ENCODE measurements at places on chromosomes 4 and X.
A peak's percentile ranks its signal among the peaks of the same experiment; 100 is the strongest.

- DNase-seq, result no peak
These were observed 1.7 kb downstream of the PDGFRA start for GRCh38 chr4:54230484-54231418.

DNA sequence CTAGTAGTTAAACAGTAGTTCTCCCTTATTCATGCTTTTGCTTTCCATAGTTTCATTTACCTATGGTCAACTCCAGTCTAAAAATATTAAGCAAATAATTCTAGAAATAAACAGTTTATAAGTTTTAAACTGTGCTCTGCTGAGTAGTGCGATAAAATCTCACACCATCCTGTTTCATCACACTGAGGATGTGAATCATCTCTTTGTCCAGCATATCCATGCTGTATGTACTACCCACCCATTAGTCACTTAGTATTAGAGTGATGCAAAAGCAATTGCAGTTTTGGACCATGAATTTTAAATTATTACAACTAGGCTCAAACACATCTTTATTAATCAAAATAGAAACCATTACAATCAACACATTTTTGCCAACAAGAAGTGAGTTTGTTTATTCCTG lies 187.4 kb downstream of the TEX13C start:
- no peak for DNase-seq

DNA sequence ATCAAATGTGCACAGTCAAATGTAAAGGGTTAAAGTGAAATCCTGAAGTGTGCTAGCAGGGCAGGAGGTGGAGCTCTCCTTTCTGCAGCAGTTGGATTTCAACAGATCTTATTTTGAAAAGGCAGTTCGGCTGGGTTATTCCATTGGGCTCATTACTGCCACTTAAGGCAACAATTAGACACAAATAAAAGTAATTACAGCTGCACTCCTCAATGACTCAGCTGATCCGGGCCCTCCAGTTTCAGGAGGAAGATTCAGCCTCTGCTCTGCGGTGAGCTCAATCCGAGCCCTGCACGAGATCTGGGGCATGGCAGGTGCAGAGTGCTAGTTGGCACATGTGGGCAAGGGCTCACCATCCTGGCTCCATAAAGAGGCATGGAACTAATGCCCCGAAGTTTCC lies 85.4 kb downstream of the PHKA2 start:
- DNase-seq, result no peak

- DNase-seq, result no peak
These were observed 11.0 kb upstream of the CXCL2 start for GRCh38 chr4:74109870-74110605.

DNA sequence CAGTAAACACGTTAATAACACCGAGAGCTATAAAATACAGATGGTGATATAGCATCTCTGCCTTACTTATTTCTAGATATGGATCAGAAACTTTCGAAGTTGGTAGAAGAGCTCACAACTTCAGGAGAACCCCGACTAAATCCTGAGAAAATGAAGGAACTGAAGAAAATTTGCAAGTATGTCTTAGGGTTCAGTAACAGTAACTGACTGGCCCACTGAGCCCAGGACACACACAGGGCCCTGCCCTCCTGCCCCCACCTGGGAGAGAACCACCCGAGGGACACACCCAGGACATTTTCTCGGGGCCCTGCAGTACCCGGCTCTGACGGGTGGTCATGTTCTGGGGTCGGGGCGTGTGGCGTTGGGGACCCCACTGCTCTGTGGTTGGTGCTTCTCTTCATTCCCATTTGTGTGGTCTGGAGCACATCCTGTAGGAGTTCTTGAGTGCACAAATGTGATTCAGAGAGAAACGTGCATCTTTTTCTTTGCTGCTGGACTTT lies 1.1 kb downstream of the UVSSA start:
- no peak for DNase-seq

DNA sequence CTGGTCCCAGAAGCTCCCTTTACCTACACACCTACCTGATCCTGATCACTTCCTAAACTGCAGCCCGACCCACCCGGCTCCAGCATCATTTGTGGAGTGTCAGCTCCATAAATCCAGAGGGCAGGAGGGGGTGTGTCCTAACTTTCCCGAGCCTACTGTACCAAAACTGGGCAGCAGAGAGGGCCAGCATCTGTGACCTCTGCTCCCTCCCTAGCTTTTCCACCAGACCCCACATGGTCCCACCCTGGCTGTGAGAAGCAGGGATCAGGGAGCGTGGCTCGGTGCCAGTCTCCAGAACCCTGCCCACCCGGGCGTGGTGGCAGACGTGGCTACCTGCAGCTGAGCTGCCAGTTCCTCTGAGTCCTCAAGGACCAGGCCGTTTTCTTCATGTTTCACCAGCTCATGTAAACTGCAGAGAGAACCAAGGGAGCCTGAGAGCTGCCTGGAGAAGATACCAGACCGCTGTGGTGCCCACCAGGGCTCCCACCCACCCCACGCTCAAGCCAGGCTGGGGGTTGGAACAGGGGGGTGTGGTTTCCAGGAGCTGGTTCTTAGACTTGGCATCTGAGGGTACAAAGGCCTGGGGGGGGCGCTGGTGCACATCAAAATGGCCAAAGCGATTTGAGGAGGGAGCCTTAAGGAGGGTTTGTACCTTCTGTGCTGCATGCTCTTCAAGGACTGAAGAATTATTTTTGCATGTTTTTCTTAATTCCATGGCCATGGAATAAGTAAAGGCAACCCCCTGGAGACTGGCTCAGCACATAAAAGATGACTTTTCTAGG lies 76.7 kb upstream of the DRD5 start:
- no peak for DNase-seq

GRCh38 chrX:97189668-97190067 lies 306.0 kb downstream of the RPA4 start:
- DNase-seq, result no peak

GRCh38 chrX:40207626-40208025 lies 109.9 kb upstream of the BCOR start:
- peak; percentile 20 for DNase-seq

- no peak for DNase-seq
These were observed 30.1 kb downstream of the ZRSR2 start for GRCh38 chrX:15820106-15821073.

DNA sequence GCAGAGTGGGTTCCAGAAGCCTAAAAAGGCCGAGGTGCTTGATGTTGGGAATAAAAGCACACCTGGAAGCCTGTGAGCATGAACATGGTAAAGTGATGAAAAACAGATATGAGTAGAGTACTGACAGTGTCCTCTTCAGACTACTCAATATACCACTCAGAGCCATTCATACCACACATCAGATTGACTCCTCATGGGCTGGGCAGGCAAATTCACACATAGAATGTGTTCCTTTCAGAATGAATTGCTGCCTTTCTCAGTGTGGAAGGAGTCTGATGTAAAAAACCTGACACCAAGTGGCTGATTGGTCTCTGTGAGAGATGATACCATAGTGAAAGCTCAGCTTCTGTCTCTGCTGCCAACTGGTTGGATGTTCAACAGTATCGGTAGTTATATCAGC lies 442.7 kb downstream of the RAPGEF2 start:
- no peak for DNase-seq

- no peak for DNase-seq
These were observed 381.6 kb downstream of the STIM2 start for GRCh38 chr4:27242217-27242616.

DNA sequence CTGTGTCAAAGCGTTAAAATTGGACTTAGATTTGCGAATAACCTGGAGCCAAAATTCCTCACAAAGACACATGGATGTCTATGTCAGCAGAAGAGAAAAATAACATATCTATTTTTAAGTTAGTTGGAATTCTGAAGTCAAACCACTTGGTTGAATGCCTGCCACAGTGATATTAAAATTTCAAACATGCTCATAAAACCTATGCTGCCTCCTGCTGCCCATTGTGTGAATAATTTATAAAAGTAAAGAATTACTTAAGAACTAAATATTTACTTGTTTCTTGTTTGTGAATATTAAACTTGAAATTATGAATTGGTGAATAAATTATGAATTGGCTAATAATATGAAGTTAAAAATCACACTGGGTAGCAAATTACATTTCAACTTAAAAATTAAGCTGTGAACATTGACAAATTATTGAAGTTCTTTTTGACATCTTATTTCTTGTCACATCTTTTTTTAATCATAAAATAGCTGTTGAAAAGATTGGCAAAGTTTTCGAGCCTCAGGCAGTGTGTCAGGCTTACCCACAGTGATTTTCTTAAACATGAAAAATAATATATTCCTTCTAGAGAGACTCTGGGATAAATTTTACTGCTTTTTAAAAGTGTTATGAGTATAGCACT lies 35.4 kb downstream of the FABP2 start:
- DNase-seq, result no peak

GRCh38 chr4:14679906-14680305 lies 322.4 kb upstream of the CPEB2 start:
- no peak for DNase-seq

- no peak for DNase-seq
These were observed 67.9 kb upstream of the SHISA3 start for GRCh38 chr4:42329421-42329820.

- no peak for DNase-seq
These were observed 68.4 kb upstream of the RELL1 start for GRCh38 chr4:37754410-37755185.

DNA sequence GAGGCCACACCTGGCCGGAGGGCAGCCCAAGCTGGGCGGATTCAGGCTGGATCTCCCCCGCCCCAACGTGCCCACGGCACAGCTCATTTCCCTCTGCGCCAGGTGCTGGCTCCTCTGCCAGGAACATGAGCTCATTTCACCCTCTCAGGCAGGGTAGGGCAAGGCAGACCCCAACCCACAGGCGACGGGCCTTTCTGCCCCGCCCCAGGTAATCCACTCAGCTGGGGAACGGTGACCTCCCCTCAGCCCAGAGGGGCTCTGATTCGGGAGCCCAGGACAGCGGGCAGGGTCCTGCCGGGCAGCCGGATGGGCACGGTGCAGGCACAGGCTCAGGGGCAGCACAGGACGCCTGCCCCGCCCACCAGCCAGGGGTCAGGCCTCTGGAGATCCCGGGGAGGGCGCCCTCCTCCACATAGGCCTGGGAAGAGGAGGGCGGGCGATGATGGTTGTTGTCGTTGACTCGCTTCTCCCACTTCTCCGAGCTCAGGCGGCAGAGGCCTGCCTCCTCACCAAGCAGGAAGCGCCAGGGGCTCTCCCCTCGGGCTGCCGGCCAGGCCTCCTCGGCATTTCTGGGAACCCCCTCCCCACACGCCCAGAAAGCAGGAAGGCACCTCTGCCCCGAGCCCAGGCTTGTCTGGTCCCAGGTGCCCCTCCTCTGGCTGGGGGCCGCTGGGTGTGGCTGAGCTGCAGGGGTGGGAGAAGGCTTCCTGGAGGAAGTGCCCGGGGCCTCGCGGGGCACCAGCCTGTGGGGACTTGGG lies 31.1 kb downstream of the TACC3 start:
- DNase-seq, result peak; percentile 53

DNA sequence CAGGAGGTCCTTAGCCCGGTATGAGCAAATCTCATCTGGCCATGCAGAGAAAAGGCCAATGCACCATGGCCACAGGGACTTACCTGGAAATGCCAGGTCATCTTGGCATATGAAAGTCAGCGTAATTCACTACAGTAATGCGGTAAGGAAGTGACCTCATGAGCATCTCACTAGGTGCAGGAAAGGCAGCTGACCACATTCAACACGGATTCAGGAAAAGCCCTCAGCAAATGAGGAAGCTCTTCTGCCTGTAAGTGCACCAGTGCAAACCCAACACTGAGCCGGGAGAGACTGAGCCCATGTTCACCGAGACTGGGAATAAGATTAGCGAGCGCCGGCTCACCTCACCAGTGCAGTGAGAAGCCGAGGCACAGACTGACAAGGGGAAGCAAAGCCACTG lies 23.7 kb downstream of the LRPAP1 start:
- DNase-seq, result no peak

DNA sequence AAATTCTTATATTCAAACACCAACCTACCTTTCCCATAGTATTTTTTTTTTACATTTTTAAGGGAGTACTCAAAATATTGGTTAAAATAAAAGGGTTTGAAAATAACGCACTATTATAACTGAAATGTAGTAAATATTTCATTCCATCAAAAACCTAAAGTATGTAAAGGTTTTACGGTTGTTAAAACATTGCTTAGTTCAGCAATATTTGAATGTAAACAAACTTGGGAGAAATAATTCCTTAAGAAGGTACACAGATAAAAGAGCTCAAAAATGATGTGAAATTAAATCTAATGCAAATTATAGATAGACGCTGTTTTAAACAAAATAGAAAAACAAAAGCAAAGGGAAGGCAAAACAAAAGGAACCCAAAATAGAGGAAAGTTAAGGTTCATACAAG lies 1476.9 kb downstream of the PCDH18 start:
- no peak for DNase-seq

DNA sequence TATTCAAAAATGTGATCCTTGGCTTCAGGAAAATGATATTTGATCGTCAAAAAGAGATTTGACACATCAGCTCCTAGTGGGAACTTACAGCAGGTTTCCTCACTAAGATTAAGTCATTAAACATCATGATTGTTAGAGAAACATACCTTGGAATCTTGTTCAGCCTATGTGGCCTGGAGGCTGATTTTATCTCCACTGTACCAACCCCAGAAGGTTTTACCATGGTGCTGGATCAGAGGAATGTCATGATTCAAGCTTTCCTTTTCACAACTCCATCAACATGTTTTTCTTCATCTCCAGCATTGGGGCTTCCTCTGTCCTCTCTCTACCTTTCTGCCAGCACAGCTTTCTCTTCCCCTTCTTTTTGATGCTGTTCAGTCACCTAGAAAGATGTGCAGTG lies 68.4 kb upstream of the MID1IP1 start:
- DNase-seq, result no peak

GRCh38 chr4:154084864-154085263 lies 296.0 kb upstream of the SFRP2 start:
- no peak for DNase-seq

DNA sequence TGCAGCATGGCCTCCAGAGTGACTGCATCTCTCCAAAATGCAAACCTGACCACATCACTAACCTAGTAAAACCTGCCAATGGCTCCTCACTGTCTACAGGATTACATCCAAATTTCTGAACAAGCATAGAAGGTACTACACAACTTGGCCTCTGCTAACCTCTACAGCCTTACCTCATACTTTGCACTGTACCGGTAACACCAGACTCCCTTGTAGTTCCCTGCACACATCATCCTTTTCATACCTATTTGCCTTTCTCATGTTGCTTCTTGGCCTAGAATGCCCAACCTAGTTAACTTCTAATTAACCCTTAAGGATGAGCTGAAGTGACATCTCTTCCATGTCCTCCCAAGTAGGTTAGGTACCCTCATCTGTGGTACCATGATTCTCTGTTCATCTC lies 33.4 kb upstream of the KCNE5 start:
- DNase-seq, result no peak

- DNase-seq, result no peak
These were observed 2.6 kb downstream of the EVC2 start for GRCh38 chr4:5705647-5706320.

DNA sequence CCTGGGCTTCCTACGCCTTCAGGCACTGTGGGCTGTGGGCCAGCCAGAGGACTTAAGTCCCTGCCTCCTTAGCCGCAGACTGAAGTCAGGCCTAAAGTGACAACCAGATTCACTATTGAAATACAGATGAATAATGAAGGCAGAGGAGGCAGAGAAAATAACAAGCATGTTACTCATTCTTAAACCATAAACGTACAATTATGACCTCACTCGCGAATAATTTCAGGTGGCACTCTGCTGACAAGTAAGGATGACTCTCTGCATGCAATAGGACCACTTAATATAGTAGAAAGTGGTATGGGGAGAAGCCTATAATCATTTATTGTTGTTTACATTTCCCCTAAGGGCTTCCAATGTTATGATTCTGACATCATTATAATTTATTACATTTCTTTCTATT lies 409.2 kb upstream of the FGF13 start:
- no peak for DNase-seq
